ENCODE measurements at places on chromosomes 2 and 18.

GRCh38 chr2:42336361-42336965 lies 24.6 kb downstream of the COX7A2L start:
- no peak for DNase-seq

DNA sequence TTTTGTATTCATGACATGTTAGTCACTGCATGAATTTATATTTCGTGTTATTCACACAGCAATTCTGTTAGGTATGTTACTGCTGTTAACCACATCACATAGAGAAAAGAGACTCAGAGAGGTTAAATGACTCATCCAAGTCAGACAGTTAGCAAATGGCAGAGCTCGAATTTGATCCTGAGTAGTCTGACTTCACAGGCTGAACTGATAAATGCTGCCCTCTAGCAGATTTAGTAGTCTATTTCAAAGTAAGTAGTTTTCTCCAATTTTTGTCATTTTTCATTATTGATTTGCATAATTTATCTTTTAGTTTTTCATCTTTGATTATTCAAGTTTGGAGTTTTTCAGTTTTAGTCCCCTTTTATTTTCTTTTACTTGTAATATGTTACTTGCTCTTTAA lies 58.3 kb downstream of the WDR7 start:
- no peak for DNase-seq

GRCh38 chr2:147712051-147712450 lies 132.8 kb upstream of the ACVR2A start:
- no peak for DNase-seq

DNA sequence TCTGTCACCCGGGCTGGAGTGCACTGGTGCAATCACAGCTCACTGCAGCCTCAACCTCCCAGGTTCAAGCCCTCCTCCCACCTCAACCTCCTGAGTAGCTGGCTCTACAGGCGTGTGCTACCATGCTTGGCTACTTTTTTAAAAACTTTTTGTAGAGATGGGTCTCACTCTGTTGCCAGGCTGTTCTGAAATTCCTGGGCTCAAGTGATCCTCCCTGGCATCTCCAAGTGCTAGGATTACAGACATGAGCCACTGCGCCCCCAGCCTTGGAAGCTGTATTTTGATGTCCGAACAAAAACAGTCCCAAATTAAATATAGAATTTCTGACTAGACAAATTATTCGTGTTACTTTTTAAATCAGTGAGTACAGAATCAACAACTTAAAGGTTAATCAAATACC lies 97.4 kb downstream of the ZNF516 start:
- DNase-seq: no peak

DNA sequence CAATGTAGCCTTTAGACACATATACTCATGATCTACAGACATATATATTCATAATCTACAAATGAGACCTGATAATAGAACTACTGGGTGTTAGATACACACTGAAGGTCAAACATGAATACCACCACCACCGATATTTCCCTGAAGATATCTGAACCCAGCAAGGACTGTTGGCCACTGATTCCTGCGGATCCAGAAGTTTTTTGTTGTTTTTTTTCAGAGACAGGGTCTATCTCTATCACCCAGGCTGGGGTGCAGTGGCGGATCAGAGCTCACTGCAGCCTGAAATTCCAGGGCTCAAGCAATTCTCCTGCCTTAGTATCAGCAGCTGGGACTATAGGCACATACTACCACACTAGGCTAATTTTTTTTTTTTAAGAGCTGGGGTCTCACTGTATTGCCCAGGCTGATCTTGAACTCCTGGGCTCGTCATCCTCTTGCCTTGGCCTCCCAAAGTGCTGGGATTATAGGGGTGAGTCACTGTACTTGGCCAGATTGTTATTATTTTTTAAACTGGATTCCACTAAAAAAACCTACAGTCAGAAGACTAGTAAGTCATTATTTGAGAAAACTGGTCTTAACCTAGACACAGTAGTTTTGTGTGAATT lies 1.8 kb downstream of the METTL5 start:
- DNase-seq: no peak

DNA sequence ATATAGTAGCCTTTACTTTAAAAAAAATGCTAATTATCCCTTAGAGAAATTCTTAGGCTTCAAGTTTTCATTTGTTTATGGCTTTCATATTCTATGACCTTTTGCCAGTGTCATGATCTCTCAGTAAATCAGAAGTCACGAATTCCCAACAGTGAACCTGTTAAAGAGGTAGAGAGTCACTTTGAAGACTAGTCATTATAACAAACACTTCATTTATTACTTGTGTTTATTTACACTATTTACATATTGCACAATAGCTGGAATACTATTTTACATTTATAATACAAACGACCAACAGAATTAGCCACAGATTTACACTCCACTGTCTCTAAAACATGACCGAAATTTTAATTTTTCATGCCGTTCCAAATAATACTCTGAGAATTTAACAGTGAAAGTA lies 8.5 kb downstream of the ALKAL2 start:
- DNase-seq: no peak

DNA sequence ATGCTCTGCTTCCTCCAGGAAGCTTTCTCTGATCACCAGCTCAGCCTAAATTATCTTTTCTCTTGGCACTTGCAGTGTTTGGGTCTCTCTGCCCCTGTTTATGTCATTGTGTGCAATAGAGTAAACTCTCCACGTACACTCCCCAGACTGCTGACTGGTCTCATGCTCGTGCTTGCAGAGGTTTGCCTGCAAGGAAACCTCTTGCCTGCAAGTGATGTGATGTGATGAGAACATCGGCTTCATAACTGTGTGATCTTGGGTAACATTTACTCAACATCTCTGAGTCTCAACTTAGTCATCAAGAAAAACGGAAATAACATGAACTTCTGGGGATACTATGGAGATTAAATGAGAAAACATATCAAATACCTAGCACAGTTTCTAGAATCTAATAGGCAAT lies 92.3 kb downstream of the BIN1 start:
- DNase-seq: no peak

GRCh38 chr2:61946666-61947065 lies 41.2 kb downstream of the COMMD1 start:
- DNase-seq: no peak

- DNase-seq: no peak
These were observed 656.8 kb downstream of the METTL4 start for GRCh38 chr18:1914489-1914888.

GRCh38 chr2:34998741-34999140 lies 1356.8 kb upstream of the CRIM1 start:
- no peak for DNase-seq

DNA sequence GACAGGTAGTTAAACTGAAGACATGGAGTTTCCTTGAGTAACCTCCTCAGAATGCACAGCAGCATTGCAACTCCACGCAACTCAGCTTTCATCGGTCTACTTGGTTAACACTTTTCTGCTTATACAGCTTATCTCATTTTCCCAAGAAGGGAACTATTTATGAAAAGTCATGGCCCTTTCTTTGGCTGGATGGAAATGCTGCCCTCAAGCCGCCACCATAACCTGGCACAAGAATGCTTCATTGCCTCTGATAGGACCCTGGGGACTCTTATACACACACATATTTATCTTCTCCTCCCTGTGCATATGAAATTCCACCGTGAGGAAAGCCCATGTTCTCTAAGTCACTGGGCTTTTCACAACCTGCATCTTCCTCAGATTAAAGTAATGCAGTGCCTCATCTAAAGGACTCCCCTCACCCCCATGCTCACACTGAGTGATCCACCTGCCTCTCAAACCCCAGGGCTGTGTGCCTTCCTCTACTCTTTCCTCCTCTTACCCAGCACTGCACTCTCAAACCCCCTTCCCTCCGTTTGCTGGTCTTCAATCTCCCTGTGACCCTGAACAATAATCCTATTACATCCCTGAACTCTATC lies 192.0 kb upstream of the HNRNPA3 start:
- DNase-seq: no peak

DNA sequence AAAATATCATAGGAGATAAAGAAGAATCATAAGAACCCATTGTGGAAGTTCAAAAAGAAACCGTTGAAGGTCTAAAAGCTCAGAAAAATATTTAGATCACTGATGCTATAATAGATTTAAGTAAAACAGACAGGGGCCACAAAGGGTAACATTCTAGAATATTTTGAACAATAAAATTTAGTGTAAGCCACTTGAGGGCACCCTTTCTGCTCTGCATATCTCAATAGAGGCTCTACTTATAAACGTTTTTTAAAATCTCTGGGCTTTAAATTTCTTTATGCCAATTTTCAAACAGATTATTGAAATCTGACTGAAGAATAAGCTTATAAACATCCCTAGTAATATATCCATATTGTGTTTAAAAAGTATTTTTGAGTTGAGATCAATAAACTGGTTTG lies 57.6 kb upstream of the IL1RL1 start:
- DNase-seq: no peak

- no peak for DNase-seq
These were observed 67.3 kb upstream of the RMDN2 start for GRCh38 chr2:37857575-37858399.

DNA sequence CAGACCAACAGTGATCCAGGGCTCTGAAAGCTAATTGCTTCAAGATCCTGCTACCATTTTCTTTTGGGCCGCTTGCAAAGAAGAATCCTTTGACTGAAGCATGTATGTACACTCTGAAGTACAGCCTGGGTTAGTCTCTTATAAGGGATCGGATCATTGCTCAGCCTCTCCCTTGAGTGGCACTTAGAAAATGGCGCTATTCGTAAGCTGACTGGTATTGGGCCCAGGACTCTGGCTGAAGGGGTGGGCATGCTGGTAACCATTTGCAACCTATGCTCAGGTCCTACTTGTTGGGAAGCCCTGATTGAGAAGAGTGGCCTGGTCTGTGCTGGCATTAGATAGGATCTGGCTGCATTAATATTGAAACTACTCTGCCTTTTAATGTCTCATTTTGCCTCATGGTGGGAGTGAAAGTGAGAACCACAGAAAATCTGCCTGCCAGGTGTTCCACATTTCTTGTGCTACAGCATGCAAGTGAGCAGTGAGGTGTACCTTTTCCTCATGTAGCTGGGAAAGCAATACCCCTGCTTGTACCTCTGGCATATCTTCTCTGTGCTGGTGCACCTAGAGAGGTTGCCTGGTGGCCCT lies 661 bp upstream of the MGAT5 start:
- DNase-seq: no peak

DNA sequence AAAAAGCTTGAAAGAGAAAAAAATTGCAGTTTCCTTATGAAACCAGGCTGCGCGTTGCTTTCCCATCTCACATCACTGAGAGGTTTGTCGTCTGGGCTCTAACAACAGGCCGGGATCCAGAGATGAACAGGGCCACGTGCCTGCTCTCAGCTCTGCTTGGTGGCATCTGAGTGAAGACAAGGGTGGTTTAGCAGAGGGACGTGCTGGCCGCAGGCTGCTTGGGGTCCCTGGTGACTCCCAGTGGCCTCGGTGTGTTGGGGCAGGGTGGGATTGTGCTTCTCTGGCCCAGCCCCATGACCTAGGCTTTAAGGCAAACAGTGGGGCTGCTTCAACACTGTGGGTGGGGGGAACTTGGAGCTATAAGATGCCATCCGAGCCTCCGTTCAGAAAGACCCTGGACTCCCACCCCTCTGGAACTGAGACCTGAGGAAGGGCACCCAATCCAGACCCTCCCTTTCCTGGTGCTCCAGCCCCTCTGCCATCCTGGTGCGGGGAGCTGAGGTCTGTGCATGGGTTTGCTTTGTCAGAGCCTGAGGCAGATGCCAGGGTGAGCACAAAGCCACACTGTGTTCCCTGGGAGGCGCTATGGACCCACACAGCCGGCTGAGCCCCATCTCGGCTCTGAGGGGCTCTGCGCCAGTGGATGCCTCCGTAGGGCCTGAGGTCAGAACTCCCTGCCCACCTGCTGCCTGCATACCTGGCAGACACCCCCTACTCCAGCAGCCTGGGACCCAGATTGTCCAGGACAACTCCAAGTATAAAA lies 18.4 kb upstream of the HPCAL1 start:
- no peak for DNase-seq

DNA sequence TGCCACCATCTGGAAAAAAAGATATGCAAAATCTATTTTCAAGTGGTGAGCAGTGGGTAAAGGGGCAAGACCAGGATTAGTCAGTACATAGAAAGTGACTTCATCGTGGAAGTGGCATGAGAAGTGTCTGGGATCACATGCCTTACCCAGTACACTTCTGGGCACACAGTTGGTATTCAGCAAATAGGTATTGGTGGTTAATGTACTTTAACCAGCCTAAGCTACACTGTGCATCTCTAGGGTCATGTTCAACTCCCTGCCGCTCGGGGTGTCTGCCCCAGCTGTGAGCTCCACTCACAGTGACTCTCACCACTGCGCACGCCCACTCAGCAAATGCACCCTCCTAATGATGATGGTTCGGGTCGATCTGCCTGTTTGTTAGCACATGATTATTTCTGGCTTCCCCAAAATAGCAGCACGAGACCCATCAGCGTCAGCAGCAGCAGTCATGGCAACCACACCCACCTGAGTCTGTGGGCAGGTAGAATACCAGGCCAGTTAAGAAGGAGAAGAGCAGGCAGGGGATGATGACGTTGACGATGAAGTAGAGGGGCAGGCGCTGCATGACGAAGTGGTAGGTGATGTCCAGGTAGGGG lies 11.1 kb downstream of the CHRNA1 start:
- DNase-seq: no peak

- DNase-seq: no peak
These were observed 18.3 kb downstream of the SGPP2 start for GRCh38 chr2:222442665-222443064.

DNA sequence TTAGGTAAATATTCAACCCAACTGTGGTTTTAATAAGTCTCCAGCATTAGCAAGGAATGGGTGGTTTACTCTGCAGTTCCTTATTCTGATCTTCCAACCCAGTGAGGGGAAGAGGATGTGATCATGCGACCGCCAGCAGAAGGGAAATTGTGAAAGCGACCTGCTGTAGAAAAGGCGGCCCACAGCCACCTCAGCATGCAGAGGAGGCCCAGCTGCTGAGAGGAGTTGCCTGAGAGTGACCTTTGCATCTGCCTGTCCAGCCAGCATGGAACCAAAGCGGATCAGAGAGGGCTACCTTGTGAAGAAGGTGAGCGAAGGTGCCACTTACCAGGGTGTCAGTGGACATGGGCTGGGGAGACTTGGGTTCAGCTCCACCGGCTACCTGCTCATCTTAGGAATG lies at the start of gene PLEK:
PLEK (plus strand) TSS at position 196 of the 400 bp plus-strand sequence; CDS start at position 266, 70 bp downstream.
- DNase-seq: no peak

DNA sequence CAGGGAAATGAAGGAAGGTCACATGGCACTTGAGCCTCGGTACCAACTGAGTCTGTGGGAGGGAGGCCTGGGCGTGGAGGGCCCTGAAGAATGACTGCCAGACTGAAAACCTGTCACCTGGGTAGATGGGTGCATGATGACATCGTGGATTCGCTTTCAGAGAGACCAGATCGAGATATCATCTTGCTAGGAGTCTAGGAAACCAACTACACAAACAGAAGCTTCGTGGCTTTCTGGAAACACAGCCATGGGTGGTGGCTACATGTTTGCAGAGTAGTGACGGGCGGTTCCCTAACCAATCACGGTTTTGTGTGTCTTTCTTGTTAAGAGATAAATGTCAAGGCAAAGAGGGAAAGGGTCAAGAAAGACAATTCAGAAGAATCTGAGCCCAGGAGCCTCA lies 155.0 kb downstream of the EIPR1 start:
- no peak for DNase-seq

DNA sequence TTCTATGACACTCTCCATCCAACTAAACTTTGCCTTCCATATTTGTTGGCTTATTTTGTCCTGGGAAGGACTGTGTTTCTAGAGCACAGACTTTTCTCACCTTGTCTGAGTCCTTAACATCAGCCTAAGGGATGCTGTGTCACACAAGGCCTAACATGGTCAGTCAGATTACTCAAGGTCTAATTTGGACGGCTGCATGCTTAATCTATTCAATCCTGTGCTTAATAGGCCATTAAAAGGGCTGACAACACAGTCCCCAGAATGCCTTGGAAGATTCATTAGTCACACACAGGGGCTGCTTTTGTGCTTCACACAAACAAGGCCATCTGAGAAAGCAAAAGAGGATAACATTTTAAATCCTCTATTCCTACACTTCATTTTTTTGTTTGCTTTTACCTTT lies 84.0 kb downstream of the DYNAP start:
- no peak for DNase-seq
